Natural killer cell (primary cell): ENCODE measurements at places on chromosomes 1 and 21. TPM values are rescaled to one million over a fixed set of nuclear protein-coding genes. Genes with fewer than 3 reads are reported as not detected.

DNA sequence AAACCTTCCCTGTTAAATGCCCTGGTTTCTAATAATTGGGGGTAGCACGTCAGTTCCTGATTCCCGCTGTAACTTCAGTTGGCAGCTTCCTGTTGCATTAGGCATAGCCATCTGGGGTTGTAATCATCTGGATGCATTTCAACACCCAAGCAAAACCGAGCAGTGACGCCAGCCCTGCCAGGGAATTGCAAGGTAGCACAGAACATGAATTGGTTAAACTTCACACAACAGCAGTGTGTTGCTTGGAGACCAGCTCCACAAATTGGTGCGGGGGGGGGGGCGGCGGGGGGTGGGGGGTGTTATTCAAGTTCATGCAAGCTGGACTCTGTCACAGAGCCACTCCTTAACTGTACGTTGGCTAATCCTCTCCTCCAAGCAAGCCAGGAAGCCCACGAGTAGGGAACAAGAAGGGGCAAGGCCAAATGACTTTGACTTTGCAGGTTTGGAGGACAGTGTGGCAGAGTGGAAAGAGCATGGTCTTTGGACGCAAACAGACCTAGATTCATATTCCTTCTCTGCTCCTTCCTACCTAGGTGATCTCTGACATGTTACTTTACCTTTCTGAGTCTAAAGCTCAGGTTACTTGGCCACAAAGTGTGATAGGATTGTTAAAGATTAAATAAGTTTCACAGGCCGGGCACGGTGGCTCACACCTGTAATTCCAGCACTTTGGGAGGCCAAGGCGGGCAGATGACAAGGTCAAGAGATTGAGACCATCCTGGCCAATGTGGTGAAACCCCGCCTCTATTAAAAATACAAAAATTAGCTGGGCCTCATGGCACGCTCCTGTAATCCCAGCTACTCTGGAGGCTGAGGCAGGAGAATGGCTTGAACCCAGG, 4.7 kb downstream of the LAX1 start:
- no peak overlapping the region for H3K4me3 ChIP-seq
- peaks cover 43% of the 10 kb centered on the region for H3K4me1 ChIP-seq
- peaks cover 41% of the 10 kb centered on the region for H3K36me3 ChIP-seq
- H3K27me3 ChIP-seq, result no peaks in the 10 kb centered on the region

DNA sequence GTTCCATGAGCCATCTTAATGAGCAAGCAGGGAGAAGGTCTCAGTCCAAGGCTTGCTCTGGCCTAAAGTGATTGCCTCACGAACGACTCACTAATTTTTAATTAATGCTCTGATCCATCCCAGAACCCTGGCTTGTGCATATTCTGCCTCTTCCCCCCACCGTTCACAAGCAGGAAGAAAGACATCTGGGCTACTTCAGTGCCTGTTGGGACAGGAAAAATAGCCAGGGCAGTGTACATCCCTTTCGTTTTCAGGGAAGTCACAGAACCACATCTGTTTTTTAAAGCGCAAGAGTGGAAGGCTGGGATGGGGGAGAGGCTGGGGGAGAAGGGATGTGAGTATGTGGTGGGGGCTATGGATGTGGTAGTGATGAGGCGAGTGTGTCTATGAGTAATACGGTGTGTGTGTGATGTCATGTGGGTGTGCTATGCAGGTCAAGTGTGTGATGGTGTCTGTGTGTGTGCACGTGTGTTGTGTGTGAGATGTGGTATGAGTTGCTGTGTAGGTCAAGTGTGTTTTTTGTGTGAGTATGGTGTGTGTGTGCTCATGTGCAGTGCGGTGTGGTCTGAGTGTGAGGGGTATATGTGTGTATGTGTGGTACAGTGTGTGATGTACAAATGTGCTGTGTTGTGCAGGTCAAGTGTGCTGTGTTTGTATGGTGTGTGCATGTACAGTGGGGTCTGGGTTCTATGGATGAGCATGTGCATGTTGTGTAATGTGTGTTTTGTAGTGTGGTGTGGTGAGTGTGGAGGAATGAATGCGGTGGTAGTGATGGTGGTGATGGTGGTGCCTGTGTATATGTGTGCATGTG, 64.9 kb upstream of the SYT6 start:
- no peak overlapping the region for H3K27ac ChIP-seq
- DNase-seq, result no peak
- H3K4me1 ChIP-seq, result peaks cover 3% of the 10 kb centered on the region
- H3K36me3 ChIP-seq, result no peaks in the 10 kb centered on the region

- H3K4me1 ChIP-seq, result peaks cover 20% of the 10 kb centered on the region
- DNase-seq, result no peak
- no peaks in the 10 kb centered on the region for H3K27me3 ChIP-seq
- no peaks in the 10 kb centered on the region for H3K36me3 ChIP-seq
These were observed 33.1 kb downstream of the SIPA1L2 start for GRCh38 chr1:232596666-232597303.

- no peak for DNase-seq
- H3K36me3 ChIP-seq, result no peaks in the 10 kb centered on the region
- H3K4me1 ChIP-seq, result no peaks in the 10 kb centered on the region
- no peak overlapping the region for H3K4me3 ChIP-seq
These were observed 281.7 kb upstream of the CXADR start for GRCh38 chr21:17231124-17231523.

GRCh38 chr1:207045453-207045852, 5.6 kb downstream of the YOD1 start:
- H3K4me3 ChIP-seq, result no peak overlapping the region
- no peaks in the 10 kb centered on the region for H3K4me1 ChIP-seq
- H3K27ac ChIP-seq, result no peak overlapping the region
- DNase-seq, result no peak
- H3K36me3 ChIP-seq, result peaks cover 40% of the 10 kb centered on the region

DNA sequence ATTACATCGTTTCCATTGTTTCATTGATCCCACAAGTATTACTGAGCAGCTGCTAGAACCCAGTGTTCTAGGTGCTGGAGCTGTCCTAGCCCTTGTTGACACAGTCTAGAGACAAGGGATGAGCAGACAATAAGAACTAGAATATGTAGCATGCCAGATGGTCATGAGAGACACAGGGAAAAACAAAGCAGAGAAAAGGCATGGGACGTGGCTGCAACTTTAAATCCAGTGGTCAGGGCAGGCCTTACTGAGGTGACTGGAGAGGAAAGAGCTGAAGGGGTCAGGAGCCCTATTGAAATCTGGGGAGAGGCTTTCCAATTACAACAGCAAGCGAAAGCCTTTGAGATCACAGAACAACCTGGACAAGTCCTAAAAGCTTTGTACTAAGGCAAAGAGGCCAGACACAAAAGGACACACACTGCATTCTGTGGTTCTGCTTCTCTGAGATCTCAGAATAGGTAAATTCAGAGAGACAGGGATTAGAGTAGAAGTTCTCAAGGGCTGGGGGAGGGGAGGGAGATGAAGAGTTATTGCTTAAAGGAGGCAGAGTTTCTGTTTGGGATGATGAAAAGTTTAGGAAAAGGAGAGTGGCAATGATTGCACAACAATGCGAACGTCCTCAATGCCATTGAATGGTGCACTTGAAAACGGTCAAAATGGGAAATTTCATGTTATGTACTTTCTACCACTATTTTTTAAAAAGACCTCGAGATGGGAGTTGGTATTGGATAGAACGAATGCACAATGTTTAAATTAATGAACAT, 467.4 kb upstream of the VAMP3 start:
- H3K4me3 ChIP-seq, result no peak overlapping the region
- H3K4me1 ChIP-seq, result no peaks in the 10 kb centered on the region
- H3K36me3 ChIP-seq, result no peaks in the 10 kb centered on the region
- H3K27ac ChIP-seq, result no peak overlapping the region
- no peaks in the 10 kb centered on the region for H3K27me3 ChIP-seq

DNA sequence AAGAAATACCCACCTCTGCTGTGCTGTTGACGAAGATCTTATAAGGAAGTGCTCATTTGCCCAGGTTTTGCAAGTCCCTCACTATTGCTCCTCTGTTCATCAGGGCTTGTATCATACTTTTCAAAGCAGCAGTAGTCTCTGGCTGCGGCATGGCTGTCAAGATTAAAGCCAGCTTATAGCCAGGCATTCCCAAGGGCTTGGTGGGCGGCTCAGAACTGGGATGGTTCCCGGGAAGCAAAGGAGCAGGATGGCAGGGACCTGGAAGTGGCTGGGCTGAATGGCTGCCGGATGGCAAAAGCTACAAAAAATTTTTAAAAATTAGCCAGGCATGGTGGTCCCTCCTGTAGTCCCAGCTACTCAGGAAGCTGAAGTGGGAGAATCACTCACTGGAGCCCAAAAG, 16.7 kb upstream of the SH3BGRL3 start:
- DNase-seq, result no peak
- H3K4me1 ChIP-seq, result no peaks in the 10 kb centered on the region
- H3K27me3 ChIP-seq, result no peaks in the 10 kb centered on the region
- peaks cover 34% of the 10 kb centered on the region for H3K36me3 ChIP-seq

The KRTAP20-1 gene
- total RNA-seq, result not detected

- H3K27me3 ChIP-seq, result peaks cover 23% of the 10 kb centered on the region
- no peak overlapping the region for H3K27ac ChIP-seq
- H3K4me3 ChIP-seq, result no peak overlapping the region
- no peak for DNase-seq
These were observed 31.7 kb downstream of the UBASH3A start for GRCh38 chr21:42435401-42435800.

The FAM78B gene
- total RNA-seq, result not detected

- no peak overlapping the region for H3K27ac ChIP-seq
- no peak for DNase-seq
- no peaks in the 10 kb centered on the region for H3K36me3 ChIP-seq
- H3K4me1 ChIP-seq, result no peaks in the 10 kb centered on the region
- no peak overlapping the region for H3K4me3 ChIP-seq
These were observed 2.6 kb upstream of the DDR2 start for GRCh38 chr1:162629651-162630050.

The NBPF6 gene
- not detected for total RNA-seq

The CRNN gene
- not detected for total RNA-seq

The TCP10L gene
- 0.47 TPM for total RNA-seq

- H3K27ac ChIP-seq, result no peak overlapping the region
- no peak overlapping the region for H3K4me3 ChIP-seq
- no peak for DNase-seq
- no peaks in the 10 kb centered on the region for H3K36me3 ChIP-seq
These were observed 209.0 kb downstream of the DYRK1A start for GRCh38 chr21:37575580-37575979.

The OR2T35 gene
- not detected for total RNA-seq

DNA sequence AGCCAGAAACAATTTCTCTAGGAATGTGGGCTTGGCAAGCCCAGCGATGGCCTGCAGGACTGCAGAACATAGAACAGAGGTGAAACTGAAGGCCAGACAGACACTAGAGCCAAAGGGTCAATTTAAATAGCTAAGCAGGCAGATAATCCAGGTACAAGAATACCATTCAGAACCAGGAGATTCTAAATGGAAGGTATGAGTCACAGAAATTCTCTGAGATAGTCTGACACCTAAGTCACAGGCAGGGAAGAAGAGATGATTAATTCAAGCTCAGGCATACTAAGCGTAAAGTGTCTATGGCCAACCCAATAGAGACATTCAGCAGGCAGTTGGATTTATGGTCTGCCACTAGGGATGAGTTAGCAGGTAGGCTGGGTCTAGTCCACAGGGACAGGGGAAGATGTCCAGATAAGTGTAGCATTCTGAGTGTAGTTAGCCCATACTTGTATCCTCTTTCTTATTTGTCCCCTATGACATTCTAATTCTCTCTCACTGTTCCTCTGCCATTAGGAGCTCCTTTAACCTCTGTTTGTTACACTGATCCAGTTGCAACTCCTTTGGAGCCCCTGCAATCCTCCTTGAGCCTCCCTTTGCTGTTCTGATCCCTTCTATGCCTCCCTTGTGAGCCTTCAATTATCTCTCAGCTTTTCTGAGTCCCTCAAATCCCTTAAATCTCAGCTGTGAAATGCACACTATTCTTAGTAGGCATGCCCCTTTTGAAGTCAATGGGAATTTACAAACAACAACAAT, 383.8 kb downstream of the LMO4 start:
- no peaks in the 10 kb centered on the region for H3K27me3 ChIP-seq
- no peak overlapping the region for H3K27ac ChIP-seq
- no peak for DNase-seq

DNA sequence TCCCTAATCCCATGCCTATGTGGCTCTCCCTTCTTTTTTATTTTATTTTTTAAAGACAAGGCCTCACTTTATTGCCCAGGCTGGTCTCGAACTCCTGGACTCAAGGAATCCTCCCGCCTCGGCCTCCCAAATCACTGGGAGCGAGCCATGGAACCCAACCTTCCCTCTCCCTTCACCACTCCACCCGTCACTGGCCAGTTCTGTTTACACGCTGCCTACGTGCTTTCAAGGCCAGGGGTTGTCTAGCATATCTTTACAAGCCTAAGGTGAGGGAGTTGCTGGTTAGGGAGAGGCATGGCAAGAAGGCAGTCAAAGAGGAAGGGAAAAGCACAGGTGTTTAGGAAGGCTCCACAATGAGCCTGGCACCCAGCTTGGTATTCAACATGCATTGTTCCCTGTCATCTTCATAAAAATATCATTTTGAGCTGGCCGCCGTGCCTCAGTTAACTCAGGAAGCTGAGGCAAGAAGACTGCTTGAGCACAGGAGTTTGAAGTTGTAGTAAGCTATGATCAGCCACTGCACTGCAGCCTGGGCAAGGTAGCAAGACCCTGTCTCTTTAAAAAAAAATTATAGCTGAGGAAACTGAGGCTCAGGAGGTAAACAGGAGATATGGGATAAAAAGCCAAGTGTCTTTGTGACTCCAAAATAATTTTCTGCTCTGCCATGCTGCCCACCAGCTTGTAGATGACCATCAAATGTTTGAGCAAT, 1.1 kb downstream of the RHBDL2 start:
- no peak overlapping the region for H3K4me3 ChIP-seq
- H3K4me1 ChIP-seq, result no peaks in the 10 kb centered on the region
- H3K36me3 ChIP-seq, result no peaks in the 10 kb centered on the region
- H3K27ac ChIP-seq, result no peak overlapping the region
- no peaks in the 10 kb centered on the region for H3K27me3 ChIP-seq

DNA sequence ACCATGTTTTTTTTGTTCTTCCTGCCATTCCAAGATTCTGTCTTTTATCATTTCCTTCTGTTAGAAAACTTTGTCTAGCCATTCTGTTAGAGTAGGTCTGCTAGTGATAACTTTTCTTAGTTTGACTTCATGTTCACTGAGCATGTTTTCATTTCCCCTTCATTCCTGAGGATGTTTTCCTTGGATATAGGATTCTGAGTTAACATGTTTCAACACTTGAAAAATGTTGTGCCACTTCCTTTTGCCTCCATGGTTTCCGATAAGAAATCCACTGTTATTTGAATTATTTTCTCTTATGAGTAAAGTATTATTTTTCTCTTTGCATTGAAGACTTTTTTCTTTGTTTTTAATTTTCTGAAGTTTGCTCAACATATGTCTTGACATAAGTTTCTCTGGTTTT, 66.7 kb downstream of the ATP1A1 start:
- H3K36me3 ChIP-seq, result no peaks in the 10 kb centered on the region
- no peaks in the 10 kb centered on the region for H3K27me3 ChIP-seq
- H3K4me3 ChIP-seq, result no peak overlapping the region
- DNase-seq, result no peak

The KIFAP3 gene
- total RNA-seq, result 31.0 TPM

DNA sequence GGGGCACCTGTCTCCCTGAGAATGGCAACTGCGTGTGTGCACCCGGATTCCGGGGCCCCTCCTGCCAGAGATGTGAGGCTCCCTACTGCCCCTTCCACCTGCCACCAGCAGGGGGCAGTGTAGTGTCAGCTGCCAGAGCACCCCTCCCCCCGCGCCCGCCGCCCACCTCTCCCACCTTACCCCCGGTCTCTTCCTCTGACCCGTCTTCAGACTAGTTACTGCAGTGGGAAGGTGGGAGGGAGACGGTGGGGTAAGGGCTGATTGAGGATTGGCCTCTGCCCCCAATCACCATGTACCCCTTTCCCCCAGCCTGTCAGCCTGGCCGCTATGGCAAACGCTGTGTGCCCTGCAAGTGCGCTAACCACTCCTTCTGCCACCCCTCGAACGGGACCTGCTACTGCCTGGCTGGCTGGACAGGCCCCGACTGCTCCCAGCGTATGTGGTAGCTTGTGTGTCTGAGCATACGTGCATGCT, 10.1 kb upstream of the LRRC71 start:
- no peak overlapping the region for H3K4me3 ChIP-seq
- H3K36me3 ChIP-seq, result no peaks in the 10 kb centered on the region
- peaks cover 3% of the 10 kb centered on the region for H3K4me1 ChIP-seq
- H3K27me3 ChIP-seq, result no peaks in the 10 kb centered on the region
- no peak overlapping the region for H3K27ac ChIP-seq
- peak; percentile 79 for DNase-seq
